ENCODE measurements at places on chromosomes 13 and 19.
A peak's percentile ranks its signal among the peaks of the same experiment; 100 is the strongest.

DNA sequence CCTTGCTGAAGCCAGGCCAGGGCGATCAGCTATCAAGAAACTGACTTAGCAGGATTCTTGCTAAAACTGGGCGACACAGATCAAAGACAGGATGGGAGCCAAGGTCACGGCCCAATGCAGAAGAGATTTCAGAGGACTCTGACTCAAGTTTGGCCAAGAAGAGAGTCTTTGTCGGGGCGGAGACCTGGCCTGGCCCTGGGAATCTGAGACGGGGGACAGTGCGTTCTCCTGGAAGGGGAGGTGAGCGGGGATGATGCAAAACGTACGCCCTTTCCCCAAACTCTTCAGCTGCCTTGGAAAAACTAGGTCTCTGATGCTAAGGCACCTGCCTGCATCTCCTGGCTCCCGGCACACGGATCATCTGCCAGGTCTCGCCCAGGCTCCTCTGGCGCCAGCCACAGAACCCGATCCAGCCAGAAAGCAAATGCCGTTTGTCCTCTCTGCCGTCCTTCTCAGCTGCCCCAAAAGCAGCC lies 9.8 kb downstream of the MVB12A start:
- DNase-seq, result no peak

DNA sequence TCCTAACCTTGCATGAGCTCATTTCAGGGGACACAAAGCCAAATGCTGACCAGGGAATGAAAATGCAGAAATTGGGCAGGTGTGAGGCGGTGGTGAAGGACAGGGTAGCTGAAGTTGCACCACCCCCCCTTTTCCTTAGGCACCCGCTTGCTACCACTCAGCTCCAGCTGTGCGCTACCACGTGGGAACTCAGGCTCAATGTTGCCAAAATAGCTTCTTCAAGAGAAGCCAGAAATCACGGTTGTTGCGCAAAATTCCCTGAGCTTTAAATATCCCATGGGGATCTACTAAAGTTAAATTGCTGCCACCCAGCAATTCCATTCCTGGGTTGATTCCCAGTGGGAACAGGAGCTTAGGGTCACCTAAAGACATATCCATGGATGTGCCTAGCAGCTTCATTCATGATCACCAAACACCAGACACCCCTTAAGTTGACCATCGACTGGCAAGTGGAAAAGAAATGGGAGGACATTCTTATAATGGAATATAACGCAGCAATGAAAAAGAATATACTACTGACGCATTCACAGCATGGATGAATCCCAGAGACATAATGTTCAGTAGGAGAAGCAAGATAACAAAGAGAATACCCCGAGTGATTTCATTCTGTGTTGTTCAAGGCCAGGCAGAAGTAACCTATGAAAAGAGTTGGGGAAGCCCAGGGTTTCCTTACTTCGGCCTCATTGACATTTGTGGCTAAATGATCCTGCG lies 12.8 kb upstream of the ADGRL1 start:
- DNase-seq, result no peak

DNA sequence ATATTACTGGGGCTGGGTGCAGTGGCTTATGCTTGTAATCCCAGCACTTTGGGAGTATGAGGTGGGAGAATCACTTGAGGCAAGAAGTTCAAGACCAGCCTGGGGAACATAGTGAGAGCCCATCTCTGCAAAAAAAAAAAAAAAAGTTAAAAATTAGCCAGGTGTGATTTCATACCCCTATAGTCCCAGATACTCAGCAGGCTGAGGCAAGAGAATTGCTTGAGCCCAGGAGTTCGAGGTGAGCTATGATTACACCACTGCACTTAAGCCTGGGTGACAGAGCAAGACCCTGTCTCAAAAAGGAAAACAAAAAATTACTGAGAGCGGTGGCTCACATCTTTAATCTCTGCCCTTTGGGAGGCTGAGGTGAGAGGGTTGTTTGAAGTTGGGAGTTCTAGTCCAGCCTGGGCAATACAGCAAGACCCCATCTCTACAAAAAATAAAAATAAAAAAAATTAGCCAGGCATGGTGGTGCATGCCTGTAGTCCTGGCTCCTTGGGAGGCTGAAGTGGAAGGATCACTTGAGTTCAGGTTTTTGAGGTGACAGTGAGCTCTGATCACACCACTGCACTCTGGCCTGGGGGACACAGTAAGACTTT lies 87.5 kb downstream of the ZMYM2 start:
- DNase-seq, result no peak

DNA sequence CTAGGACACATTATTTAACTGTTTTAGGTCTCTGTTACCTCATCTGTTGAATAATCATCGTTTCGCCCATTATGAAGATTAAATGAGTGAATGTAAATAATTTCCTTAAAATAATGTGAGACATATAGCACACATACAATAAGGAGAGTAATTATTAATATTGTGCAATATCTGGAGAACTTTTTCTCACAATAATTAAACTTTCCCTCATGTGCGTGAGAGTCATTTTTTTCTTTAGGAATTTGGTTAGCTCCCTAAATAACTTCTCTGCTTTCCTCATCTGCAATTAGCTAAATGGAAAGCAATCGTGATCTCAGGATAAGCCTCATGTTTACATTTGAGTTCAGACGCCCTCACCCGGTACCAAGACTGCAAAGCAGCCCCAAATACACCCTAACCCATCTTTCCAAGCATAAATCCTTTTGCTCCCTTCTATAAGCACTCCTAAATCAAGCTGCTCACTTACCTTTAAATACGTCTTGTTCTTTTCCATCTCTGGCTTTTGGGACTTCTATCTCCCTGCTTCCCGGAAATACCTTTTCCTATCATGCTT lies 78.8 kb downstream of the MZT1 start:
- DNase-seq, result no peak

DNA sequence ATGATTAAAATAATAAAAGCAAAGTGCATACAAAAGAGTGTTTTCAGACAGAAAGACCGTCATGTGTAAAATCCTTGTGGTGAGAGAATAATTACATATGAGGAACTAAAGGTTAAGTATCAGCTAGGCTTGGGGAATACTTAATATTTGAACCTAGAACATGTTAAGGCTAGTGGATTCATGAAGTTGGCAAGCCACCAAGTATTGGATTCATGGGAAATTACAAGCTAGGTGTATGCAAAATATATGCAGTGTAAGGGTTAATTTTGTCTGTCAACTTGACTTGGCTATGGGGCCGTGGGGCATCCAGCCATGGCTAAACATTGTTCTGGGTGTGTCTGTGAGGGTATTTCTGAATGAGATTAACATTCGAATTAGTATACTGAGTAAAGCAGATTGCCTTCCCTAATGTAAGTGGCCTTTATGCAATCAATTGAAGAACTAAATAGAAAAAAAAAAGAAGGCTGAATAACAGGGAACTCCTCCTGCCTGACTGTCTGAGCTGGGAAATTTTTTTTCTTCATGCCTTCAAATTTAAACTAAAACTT lies 533.5 kb upstream of the KLF12 start:
- no peak for DNase-seq

DNA sequence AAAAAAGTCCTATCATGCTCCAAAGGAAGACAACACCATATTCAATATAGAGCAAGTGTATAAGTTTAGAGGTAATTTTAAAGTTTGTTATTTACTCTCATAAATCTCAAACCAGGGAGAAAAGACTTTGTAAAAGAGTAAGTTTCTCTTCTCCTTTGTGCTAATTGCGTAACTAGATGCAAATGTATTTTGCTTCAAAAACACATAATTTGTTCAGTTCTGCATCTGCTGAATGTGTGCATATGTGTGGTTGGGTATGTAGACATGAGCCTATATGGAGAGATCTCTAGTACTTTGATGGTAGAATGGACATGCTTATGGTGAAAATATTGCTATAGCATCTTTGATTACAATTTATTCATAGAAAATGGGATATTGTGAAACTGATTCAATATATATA lies 17.8 kb upstream of the MIR17HG start:
- DNase-seq, result no peak

DNA sequence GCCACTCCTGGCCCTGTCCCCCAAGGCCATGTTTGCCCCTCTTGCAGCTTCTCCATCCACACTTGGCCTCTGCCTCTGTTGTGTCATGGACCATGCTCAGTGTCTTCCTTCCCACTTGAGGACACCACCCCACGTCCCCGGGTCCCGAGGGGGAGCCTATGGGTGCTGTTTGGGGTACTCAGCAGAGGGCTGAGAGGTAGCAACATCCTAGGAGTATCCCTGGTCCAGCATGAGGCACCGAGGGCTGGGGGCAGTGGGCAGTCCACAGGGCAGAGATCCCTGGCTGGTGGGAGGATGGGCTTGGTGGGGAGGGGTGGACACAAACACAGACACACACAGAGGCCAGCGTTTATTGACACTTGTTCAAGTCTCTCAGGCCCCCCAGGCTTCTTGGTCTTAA lies 1.7 kb downstream of the COX7A1 start:
- no peak for DNase-seq

GRCh38 chr13:63305641-63306133 lies 1890.0 kb upstream of the PCDH20 start:
- no peak for DNase-seq

GRCh38 chr19:21130097-21130775 lies 11.6 kb upstream of the ZNF431 start:
- no peak for DNase-seq

GRCh38 chr13:59452189-59452890 lies 711.4 kb downstream of the DIAPH3 start:
- DNase-seq, result no peak

DNA sequence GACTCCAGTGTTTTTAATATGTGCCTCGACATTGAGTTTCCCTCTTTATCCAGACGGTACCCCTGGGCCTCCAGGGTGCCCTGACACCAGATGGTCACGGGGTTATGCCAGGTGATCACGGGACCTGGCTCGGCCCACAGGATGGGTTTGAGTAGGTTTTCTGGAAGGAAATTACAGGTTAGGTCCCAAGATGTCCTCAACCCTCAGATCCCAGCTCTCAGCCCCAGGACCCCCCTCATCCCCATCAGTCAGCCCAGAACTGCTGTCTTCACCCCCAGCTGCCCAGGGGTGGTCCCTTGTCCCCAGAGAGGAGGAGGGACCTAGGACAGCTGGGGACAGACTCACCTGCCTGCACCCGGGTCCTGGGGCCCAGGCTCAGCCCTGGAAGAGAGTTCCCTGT lies 441 bp downstream of the LILRA4 start:
- DNase-seq, result no peak

GRCh38 chr13:37666036-37666435 lies 67.5 kb upstream of the POSTN start:
- DNase-seq, result no peak

GRCh38 chr13:99526549-99526948 lies 25.3 kb downstream of the TM9SF2 start:
- no peak for DNase-seq

GRCh38 chr19:50415661-50416033 lies 3.1 kb upstream of the SPIB start:
- DNase-seq, result peak; percentile 88

DNA sequence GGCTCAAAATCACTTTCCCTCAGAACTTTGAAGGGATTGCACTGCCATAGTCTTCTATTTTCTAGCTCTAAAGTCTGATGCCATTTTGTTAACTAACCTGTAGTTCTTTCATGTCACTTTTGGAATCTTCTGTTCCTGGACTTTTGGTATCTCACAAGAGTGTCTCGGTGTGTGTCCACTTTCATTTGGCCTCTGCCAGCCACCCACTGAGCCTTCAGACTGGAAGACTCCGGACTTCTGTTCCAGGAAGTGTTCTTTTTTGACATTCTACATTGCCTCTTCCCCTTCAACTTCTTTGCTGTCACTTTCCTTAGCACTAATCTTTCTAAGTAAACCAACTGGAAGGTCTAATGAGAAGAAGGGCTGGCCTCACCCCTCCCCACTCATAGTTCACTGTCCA lies 25.0 kb upstream of the LAMP1 start:
- DNase-seq, result no peak

DNA sequence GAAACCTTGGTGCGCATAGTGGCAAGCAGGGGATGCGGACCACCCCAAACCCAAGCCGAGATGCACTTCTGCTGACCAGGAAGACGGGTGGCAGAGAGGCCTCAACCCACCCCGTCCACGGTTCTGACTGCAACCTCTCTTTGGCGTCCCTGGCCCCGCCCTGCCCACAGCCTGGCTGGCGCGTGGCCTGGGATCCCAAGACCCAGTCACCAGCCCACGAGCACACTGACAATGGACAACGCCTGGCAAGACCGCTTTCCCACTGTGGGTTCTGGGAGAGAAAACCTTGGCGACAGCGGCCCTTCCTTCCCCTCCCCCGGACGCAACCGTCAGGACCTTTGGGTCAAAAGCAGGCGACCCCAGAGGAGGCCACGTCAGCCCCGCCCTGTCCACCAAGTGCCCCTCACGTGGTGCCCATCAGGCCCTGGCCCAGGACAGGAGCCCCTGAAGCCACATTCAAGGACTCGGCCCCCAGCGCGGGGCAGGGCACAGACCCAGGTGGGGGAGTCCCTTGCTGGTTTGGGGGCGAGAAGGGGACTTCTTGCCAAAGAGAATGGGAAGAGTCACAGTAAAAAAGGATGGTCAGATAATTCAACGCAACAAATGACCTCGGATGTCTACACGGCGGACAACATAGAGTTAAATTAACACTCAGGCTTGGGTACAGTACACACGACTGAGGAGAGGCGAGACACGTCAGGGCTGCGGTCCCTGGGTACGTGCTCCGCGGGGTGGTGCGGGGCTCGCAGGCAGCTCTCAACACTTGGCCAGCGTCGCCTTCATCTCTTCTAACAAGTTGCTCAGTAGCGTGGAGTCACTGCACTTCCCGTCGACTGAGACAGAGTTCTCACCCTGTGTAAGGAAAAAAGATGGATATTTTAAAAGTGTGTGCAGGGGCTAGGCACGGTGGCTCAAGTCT lies 5.0 kb downstream of the IZUMO4 start:
- DNase-seq, result no peak

- no peak for DNase-seq
Measured at GRCh38 chr13:62060570-62060969, 644.9 kb upstream of the PCDH20 start.

- peak; percentile 29 for DNase-seq
Measured at GRCh38 chr19:51772977-51773376, 12.0 kb downstream of the FPR2 start.

GRCh38 chr13:26614721-26615120 lies 57.2 kb downstream of the WASF3 start:
- no peak for DNase-seq

GRCh38 chr13:101231751-101232428 lies 184.4 kb downstream of the NALCN start:
- DNase-seq, result no peak

- DNase-seq, result no peak
Measured at GRCh38 chr19:21765151-21765550, 2.2 kb downstream of the ZNF100 start.

GRCh38 chr13:53136554-53137215 lies 108.1 kb downstream of the OLFM4 start:
- DNase-seq, result no peak
